ENCODE measurements at places on chromosomes 2 and 18.

DNA sequence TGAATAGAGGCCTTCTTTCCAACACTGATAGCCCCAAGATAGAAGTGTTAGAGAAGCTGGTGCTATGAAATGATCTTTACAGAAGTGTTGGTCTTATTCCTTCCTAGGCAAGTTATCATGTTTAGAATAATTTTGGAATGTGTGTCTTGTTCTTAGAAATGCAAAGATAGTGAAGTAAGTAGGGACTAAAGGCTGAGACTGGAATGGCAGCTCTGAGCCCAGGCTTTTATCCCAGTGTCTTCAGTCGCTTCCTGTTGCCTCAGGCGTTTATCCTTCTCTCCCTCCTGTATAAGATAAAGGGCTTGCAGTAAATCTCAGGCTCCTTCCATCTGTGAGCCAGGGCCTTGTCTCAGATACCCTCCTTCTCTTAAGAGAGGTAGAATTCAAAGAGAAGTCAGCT lies 218.1 kb downstream of the TPGS2 start:
- DNase-seq = no peak

DNA sequence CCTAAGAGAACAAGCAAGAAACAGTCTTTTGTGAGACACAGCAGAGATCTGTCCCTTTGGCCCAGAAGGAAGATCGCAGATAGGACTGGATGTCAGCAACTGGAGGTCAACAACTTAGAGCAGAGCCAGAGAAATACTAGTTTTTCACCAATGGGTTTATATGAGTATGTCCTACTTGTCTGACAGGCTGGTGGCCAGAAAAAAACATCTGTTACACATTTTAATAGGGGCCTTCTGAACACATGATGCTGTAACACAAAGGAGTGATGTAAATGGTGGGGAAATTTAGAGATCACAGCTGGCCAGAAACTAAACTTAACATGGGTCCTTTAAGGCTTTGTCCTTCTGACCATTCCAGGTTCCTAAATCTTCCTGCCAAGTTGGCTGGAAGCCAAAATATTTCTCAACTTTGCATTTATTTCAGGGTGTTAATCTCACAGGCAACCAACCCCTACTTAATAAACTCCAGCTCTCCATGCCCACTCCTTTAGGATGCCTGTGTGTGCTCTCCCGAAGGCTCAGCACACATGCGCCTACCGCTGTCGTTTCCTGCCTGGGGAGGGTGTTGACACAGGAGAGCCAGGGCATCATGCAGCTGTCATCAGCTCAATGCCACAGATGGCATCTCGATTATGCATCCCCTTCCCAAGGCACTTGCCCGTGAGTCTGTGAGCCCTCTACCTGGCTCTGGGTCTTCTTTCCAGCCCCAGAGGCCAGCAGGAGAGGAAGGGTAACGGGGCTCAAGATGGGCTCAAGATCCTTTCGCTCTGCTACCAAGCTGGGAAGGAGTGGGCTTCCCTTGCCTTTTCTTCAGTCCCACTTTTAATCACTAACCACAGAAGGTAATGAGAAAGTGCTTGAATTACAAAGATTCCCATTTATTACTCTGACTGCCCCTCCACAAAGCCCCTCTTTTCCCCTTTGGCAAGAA lies 252.5 kb downstream of the ETAA1 start:
- no peak for DNase-seq

GRCh38 chr2:48395658-48396057 lies 134.3 kb upstream of the STON1 start:
- no peak for DNase-seq

DNA sequence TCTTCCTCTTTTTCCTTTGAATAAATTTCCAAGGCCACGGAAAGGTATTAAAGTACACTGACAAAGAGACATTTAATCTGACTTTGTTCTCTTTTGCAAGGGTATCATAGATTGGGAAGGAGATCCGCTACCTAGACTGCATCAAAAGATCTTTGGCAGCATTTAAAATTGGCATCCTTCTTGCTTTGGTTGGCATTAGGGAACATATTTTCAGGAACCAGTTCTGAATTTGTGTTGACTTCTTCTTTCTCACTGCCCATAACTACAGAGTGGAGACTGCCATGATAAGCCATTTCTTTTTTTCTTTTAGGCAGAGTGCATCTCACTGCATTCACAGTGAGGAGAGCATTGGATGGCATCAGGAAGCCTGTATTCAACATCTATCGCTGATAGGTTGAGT lies 83.4 kb downstream of the DOCK10 start:
- DNase-seq = no peak

Data from NCI-H2029 (cell line).